ENCODE measurements at places on chromosomes 2 and 18.

DNA sequence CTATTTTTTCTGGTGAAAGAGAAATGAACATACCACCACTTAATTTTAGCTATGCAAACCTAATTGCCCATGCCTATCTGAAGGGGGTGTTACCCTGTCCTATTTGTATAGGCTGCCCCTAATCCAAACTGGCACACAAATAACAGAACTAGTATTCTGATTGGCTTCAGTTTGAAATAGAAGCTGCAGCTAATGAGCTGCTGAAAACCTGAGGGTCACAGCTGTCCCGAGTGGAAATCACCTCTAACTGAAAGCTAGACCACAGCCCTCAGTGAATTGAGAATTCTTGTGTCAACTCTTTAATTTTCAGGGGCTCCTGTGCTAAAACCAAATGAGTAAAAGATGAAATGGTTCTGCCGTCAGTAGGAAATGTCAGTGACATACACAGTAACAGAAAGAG lies 28.7 kb downstream of the CCDC141 start:
- no peak for DNase-seq

- peak; percentile 64 for DNase-seq
Observed at GRCh38 chr2:40554665-40555294, 102.9 kb upstream of the SLC8A1 start.

- peak; percentile 10 for DNase-seq
Observed at GRCh38 chr18:36901277-36901701, 72.4 kb downstream of the KIAA1328 start.

DNA sequence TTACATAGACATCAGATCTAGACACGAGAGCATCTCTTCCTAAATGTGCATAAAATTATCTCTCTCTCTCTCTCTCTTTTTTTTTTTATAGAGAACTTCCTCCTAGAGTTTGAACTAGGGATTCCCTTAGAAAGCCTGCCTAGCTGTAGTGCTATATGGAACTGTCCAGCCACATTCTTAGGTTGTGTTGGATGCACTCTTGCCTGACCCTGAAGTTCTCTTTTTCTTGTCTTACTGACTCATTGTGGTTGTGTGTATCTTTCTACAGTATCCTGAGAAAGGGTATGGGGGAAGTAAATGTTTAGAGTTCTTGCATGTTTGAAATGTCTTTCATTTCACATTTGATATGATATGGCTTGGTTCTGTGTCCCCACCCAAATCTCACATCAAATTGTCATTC lies 368.2 kb downstream of the CDH2 start:
- DNase-seq, result peak; percentile 57

DNA sequence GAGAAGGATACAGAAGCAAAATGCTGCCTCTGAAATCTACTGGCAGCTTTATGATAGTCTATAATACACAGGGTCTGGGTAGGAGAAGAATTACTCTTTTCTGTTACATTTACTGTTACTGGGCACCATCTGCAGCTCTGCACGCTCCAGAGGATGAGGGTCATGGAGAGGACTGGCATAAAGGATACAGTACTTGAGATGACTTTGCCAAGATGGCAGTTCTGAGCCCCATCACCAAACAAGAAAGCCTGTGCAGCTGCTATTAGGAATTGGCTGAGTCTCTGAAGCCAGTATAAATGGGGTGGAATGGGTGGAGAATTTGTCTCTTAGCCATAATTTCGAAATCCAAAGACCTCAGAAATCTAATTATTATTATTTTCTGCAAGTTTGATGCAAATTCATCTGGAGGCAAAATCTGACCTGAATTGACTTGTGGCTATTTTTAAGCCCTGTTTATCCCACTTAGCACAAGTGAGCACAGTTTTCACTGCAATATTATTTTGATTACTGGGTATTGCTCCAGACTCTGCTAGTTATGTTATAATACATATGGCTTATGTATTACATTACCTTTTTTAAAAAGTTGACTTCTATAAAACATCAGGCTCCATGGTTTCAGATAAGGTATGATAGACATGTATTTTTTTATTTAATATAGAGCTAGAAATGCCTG lies 579.5 kb downstream of the MBD2 start:
- no peak for DNase-seq
